ENCODE measurements at places on chromosomes 3 and 15.

DNA sequence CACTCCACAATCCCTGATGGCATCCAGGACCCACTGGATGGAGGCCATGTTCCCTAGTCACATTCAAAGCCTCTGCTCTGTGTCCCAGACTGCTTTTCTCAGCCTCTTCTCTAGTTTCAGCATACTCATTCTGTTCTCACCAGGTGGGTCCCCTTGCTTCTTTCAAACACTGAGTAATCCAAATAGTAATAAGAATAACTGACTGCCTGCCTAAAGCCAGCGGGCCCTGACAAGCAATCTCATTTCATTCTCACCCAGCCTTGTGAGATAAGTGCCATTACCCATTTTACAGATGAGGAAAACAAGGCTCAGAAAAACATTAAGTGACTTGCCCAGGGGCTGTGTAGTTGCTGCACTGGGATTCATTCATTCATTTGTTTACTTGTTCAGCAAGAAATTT is 25.4 kb downstream of the MAPKAPK3 start:
- no peak for DNase-seq

GRCh38 chr3:61937477-61937876 is 376.1 kb downstream of the PTPRG start:
- no peak for DNase-seq

DNA sequence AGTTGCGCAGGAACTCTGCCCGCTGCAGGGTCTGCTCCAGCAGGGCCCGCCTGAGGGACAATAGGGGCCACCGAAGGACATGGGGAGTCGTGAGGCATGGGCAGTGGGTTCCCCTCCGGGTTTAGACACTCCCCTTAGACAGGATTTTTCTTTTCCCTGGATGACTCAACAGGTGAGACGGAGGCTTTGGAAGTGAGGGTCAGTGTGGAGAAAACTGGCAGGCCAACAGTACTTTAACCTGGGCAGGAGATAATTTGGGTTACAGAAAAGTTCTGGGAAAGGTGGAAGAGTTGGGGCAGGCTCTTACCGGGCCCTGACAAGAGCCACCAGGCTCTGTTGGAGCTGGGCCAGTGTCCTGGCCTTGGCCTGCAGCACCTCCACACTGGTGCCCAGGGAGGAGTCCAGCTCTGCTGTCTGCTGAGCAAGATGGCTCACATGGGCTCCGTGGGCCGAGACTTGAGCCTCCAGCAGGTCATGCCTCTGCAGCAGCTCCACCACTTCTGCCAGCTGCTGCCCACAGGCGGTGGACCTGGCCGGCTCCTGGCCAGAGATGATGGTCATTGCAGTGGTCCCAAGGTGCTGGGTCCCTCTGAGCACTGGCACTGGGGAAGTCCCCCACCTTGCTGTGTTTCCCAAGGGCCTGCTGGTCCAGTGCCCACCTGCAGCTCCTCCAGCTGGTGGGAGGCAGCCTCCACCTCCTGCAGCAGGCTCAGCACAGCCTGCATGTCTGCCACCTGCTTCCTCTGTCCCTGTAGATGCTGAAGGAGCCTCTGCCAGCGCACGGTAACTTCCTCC is 11.0 kb downstream of the SPTBN5 start:
- no peak for DNase-seq

GRCh38 chr3:182795389-182795782 is 2.1 kb downstream of the ATP11B start:
- no peak for DNase-seq

GRCh38 chr3:69121950-69122349 is 445 bp downstream of the LMOD3 start:
- DNase-seq = no peak

- no peak for DNase-seq
Observed at GRCh38 chr15:80785811-80786354, 6.7 kb downstream of the CEMIP start.

GRCh38 chr3:76938962-76939361 is 100.9 kb upstream of the ROBO2 start:
- no peak for DNase-seq
